ENCODE measurements at places on chromosomes 11 and 22.

DNA sequence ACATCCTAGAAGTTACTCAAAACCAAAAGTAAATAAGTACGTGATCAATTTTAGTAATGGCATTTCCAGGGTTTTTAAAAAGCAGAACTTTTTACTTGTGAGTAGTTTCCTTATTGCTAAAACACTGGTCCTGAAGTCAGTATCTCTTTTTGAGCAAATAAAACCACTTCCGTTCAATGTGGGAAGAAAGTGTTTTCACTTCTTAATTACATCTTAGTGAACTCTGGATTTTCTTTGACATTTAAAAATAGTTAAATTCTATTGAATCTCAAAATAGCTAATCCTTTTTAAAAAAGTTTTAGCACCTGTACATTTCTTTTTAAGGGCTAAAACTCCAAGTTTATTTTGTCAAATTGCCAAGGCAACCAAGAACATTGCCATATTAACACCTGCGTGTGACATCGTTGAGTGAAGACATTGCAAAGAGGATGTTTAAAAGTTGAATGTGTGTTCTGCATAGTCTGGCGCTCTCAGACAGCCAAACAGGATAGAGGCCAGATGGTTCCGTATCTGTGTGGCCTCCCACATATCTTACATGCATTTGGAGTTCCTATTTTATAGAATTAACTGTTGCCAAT, 17.2 kb upstream of the OR5B21 start:
- DNase-seq = no peak

- DNase-seq = no peak
These were observed 10.8 kb upstream of the MS4A13 start for GRCh38 chr11:60504219-60504905.

DNA sequence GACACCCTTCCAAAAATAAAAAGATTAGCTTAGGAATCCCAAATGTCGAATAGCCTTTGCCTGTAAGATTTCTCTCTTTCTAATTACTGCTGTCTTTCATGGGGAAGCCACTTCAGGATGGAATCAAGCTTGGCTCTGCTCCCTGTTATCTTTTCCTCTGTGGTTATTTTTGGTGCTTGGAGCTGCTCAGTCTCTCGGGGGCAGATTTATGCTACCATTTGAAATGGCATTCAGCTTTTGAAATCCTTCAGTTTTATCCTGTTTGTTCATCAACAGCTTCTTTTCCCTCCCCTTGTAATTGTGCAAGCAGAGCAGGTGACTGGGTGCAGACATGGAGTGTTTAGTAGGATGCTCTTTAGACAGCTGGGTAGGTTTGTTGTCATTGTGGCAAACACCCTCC, 111.0 kb downstream of the DBX1 start:
- no peak for DNase-seq

- DNase-seq = no peak
These were observed 15.8 kb downstream of the TMEM258 start for GRCh38 chr11:61776561-61777075.

- DNase-seq = no peak
These were observed 27.3 kb upstream of the ASPHD2 start for GRCh38 chr22:26401726-26402125.

DNA sequence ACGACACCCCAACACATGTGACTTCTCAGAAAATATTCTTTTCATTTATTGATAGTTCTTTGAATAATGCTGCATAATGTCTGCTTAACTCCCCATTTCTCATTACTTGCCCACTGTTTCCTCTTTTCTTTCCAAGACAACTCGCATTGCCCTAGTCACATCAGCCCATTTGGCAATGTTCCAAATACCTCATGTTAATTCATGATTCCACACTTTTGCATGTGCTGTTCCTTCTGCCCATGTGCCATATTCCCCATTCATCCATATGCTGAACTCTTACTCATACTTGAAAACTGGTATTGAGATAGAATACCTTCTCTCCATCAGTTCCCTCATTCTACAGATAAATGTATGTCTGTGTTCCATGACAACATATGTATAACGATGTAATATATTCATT, 993.7 kb downstream of the OPCML start:
- no peak for DNase-seq

DNA sequence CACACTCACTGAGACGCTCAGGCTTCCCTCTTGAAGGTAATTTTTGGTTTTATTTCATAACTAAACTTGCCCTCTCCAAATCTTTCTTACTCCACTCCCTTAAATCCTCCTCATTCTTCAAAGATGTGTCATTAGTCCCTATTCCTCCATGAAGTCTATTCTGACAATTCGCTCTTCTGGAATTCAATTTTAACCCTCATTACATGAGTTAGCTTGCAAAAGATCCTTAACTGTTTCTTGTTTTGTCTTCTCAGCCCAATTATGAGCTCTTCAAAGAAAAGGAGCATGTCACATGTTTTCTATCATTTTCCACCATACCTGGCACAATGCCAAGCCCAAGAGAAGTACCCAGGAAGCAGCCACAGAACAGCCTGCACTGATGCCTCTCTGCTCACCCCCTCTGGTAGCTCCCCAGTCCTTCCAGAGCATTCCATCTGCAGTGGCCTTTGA, 13.0 kb downstream of the GALNT18 start:
- no peak for DNase-seq
